Nephron progenitor cell (in vitro differentiated cells): ENCODE measurements at places on chromosomes 12 and 14.

DNA sequence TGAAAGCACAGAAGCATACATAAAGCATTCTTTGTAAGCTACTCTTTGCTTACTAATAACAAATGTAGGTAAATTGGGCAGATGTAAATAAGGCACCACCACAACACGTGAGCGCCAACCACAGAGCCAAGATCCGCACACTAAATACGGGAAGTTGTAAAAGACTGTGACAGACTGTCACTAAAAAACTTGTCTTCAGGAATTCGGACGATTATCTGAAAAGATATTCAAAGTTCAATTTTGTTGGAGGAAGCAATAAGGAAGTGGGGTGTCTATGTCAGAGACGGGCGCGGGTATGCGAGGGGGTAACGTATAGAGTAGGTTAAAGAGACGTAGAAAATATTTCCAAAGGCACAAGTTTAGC is 1.5 kb upstream of the HSP90B1 start:
- DNase-seq: no peak

DNA sequence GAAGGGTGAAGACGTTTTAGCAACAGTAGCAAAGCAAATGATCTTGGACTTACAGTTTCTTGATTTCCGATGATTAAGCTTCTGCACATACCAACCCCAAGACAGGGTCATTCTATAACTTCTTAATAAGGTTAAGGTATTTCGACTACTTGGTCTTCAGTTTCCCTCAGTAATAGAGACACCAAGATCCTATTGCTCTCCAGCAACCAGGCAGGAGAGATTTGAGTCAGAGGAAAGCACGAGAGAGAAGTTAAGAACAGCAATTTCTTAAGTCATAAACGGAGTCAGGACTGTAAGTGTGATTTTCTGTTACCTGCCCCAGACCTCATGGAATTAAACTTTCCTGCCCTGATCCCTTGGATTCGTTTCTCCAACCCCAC is 215.6 kb downstream of the TTC8 start:
- no peak for DNase-seq

- DNase-seq: no peak
These were observed 452.9 kb downstream of the RPL10L start for GRCh38 chr14:46198676-46199075.

- DNase-seq: no peak
These were observed 27.7 kb downstream of the DUSP16 start for GRCh38 chr12:12534975-12535374.

DNA sequence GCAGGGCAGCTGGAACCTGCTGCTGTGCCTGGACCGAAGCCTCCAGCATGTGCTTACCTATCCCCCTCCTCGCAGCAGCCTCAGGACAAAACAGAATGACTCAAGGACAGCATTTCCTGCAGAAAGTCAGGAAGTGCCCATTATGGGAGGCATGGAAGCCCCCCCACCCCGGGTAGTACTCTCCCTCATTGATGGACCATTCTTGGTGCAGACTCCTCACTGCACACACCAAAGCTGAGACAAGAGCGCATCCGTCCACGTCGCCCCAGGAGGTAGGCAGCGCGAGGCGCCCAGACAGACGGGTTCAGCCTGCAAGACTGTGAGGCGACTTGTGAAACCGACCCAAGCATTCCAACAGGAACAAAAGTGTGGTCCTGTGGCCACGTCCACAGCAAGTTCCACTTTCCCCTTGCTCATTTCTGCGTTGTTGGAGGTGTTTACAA is 243.9 kb upstream of the ATXN7L3B start:
- no peak for DNase-seq

DNA sequence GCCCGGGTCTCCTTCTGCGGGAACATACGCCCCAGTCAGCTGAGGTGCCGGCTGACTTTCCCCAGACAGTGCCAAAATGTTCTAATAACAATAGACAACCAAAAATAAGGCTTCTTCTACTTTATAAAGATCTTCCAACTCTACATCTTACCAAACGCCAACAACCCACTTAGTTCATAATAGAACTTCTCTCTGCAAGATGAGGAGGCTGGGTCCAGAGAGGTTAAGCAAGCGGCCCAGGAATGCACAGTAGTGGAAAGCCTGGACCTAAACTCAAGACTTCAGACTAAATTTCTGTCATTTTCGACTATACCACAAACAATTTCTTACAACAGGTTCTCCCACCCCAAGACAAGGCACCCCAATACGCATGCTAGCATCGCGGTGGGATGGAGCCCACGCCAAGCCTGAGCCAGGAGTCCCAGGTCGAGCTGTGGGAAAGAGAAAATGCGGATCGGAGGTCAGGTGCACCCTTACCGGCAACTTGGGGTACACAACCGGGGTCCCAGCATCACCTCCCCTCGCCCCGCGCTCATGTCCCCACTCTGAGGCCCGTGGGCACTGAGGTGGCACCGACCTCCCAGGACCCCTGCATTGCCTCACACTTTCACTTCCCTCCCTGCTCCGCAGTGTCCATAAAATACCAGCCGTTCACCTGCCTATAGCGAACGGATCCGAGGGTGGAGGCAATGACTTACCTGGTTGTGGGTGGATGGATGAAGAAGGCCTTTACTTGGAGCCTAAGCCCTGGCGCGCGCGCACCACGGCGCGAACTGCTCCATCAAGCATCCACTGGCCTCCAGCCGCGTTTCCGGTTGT is 42.1 kb upstream of the TBX5 start:
- DNase-seq: no peak

DNA sequence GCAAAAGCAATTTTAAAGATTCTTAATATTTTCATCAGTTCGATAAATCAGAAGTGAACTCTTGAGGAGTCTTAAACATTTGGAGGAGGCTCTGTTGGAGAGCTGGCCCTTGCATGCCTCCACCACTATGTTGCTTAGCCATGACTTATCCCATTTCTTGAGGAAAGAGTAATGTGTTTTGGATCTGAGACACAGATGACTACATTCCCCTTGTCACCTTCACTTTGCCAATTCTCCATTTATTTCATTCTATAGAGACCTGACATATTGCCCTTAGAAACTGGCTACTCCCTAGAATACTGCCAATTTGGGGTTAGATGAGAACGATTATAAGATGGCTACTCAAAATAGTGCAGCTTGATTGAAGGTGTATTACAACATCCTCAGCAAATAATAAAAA is 157.4 kb upstream of the TMEM260 start:
- no peak for DNase-seq

DNA sequence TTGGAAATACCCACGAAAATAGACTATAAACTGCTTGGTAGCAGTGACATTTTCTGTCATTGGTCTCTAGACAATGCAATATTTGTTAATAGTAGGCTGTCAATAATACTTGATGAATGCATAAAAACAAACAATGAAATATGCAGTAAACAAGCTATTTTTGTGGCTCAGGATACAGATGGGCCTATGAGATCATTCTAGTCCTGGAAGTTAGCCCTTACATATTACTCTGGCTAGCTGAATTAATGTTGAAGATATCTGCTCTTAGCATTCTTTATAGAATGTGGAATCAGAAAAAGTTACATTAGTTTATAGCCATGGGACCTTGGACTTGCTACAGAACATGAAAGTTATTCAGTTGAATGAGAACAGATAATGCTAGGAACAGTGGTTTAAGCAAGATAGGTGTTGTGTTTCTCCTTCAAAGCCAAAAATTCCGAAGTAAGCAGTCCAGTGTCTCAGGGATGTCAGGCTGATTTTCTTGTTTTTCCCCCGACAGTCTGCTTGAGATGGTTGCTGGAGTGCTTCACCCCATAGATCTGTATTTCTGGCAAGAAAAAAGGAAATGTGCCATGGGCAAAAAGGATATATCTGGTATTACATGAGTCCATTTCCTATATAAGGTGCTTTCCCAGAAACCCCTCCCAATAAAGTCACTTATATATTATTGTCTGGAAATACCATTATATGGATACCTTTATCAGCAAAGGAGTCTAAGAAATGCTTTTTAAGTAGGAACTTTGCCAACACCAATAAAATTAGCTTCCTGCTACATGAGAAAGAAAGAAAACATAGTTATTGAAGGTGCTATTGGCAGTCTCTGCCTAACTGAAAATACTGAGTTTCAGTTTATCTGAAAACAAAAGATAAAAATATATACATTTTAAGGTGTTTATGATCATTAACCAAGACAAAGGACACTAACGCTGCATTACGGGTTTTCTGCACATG is 619.4 kb upstream of the ATP2B1 start:
- no peak for DNase-seq

DNA sequence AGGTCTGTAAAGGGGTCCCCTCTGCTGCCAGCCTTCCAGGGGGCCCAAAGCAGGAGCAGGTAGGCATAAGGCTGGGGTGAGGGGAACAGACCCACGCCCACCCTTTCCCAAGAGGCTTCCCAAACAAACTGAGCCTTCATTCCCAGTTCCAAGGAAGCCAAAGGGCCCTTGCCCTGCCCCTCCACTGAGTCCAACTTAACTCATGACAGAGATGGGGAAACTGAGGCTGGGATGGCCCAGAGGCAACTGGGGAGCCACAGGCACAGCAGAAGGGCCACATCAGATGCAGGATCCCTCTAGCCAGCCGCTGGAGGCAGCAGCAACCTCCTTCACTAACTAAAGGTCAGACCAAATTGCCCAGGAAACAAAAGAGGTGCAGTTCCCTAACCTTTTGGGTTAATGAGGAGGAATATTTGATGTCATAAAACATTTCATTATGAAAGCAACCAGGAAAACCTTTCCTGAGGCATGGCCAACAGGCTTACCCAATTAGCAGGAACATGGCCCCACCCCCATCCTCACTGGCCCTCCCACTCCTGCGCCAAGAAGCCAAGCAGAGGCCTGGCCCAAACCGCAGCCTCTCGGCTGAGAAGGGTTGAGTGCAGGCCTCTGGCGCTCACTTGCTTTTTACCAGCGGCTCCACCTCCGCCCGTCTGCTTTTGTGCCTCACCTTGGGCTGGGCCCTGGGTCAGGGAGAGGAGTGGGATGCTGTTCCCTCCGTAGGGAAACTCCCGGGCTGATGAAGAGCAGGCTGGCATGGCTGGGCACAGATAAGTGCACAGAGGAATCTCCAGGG is 293.5 kb upstream of the RTL1 start:
- DNase-seq: no peak

- no peak for DNase-seq
These were observed 107.4 kb downstream of the PRICKLE1 start for GRCh38 chr12:42482041-42482747.

DNA sequence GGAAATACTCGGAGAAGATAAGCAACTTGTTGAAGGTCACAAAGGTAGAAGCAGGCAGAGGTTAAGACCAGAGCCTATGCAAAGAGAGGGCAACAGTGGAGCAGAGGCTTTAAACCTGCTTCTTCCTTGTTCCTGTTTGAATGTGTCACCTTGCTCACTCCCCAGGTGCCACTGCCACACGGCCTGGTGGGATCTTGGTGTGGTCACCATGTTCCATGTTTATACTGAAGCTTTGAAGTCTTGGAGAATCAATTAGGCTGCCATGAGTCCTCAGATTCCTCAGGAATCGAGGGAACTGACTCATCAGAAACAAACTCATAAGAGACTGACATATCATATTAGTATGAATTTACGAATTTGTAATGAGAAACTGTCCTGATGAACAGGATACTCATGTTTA is 46.8 kb downstream of the IQSEC3 start:
- DNase-seq: no peak

- DNase-seq: no peak
These were observed 42.1 kb upstream of the GXYLT1 start for GRCh38 chr12:42186793-42187192.

DNA sequence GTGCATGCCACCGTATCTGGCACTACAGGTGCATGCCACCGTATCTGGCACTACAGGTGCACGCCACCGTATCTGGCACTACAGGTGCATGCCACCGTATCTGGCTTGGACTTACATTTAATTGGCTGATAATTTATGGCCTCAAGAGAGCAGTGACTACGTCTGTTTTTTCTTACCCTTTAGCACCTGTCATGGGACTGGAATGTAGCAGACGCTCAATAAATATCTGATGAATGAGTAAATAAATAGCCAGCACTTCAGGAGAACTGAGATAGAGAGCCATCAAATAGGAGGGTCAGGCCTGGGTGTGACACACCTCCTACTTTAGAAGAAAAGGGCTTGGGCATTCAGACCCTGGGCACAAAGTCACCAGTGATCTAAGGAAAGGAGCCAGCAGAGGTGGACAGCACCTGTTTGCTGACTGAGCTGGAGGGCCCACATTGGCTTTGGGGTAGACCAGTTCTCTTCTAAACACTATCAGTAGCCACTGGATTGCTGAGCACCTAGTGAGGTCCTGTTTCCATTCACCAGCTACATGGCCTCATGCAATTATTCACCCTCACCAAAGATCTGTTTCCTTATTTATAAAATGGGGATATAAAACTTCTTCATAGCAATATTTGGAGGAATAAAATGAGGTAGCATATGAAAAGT is 50.1 kb downstream of the RFX4 start:
- no peak for DNase-seq

GRCh38 chr12:42698213-42698612 is 108.7 kb upstream of the PRICKLE1 start:
- DNase-seq: no peak

DNA sequence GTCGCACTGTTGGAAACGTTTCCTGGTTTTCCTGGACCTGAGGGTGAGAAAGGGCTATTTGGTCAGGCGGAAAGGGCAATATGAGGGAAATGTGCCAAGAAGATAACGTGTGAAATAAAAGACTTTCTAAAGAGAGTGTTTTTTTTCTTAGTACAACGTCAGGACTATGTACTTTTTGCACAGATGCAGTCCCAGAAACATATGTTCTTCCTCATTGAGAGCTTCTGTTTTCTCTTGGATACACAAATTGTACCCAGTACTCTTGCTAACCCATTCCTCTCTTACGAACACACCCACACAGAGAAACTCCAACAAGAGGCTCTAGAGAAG is 669 bp upstream of the PKP2 start:
- DNase-seq: no peak

DNA sequence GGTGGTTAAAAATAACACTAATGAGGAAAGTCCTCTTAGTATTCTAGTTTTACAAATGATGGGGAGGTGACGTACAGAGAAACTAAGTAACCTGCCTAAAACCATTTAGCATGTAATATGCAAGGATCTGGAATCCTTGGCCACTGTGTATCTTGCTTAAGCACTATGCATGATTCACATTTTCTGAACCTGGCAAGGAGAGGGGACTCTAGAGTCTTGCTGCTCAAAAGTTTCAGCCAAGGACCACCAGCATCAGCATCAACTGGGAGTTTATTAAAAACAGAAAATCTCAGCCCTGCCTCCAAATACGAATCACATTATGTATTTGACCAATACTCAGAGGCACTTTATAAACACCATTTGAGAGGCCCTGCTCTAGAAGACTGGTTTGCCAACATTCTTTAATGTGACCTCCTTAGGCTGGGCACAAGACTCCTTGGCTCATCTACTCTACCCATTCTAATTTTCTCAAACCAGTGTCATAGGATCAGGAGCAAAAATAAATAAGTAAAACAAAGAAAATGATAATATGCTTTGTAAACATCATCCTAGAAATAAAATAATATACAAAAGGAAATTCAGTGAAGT is 52.9 kb downstream of the ABCC9 start:
- no peak for DNase-seq
